Central memory CD8-positive, alpha-beta T cell (primary cell): ENCODE measurements at places on chromosomes 16 and 17.
A peak's percentile ranks its signal among the peaks of the same experiment; 100 is the strongest.

GRCh38 chr17:75783803-75784472, 668 bp upstream of the UNK start:
- peak overlapping the region; percentile 96 for H3K27ac ChIP-seq
- H3K27me3 ChIP-seq: no peaks in the 10 kb centered on the region
- peak overlapping the region; percentile 84 for H3K4me3 ChIP-seq
- H3K4me1 ChIP-seq: peaks cover 31% of the 10 kb centered on the region
- peaks cover 32% of the 10 kb centered on the region for H3K36me3 ChIP-seq
- DNase-seq: no peak

- H3K4me3 ChIP-seq: no peak within 1 kb of the TSS
Measured at GRCh38 chr16:75535901-75536300, at the start of gene CHST5. TSS of gene CHST5 (minus strand) at chr16:75536108. CDS start at chr16:75530384, 5,724 bp downstream.

DNA sequence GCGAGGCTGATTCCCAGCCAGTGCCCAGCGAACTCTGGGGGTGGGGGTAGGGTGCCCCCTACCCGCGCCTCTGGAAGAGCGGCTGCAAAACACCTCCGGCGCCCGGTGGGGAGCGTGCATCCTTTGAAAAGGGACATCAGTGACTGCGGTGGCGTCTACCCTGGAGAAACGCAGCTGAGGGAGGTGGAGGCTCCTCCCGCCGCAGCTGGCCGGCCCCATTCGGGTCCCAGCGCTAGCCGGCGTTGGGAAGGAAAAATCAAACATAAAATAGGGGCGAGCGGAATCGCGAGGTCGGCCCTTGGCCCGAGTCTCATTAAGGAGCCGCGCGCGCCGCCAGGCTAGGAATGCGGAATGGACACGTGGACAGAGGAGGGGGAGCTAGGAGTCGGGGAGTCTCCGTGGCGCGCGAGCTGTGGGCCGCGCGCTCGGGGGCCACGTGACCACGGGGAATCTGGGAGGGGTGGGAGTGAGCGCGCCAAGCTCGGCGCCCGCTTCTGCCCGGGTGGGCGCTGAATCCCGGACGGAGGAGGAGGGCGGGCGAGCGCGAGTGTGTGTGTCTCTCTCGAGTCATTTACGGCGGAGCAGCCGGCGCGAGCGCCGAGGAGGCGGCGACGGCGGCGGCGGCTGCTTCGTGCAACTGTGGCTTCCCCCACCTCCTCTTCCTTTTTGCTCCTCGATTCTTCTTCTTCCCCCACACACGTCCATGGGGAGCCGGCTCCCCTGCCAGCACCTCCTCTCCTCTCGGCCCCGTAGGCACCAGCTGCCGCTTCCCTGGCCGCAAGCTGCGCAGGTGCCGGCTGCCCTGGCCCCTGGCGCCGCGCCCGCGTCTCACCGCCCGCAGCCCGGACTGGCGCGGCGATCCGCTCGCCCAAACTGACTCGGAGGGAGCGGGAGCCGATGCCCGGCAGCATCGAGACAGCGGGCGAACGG, at the start of gene TMEM132E:
Gene TMEM132E, plus strand, starts transcription at position 566 of the 930 bp plus-strand sequence. CDS start 1,495 bp downstream, outside the sequence.
- no peaks in the 10 kb centered on the region for H3K36me3 ChIP-seq
- peaks cover 85% of the 10 kb centered on the region for H3K27me3 ChIP-seq
- DNase-seq: no peak
- no peak within 1 kb of the TSS for H3K27ac ChIP-seq
- H3K4me1 ChIP-seq: peaks cover 13% of the 10 kb centered on the region
- peak within 1 kb of the TSS; percentile 73 for H3K4me3 ChIP-seq

GRCh38 chr16:79601092-79601930, 774 bp upstream of the MAF start:
- peaks cover 20% of the 10 kb centered on the region for H3K36me3 ChIP-seq
- H3K27ac ChIP-seq: peak overlapping the region; percentile 95

DNA sequence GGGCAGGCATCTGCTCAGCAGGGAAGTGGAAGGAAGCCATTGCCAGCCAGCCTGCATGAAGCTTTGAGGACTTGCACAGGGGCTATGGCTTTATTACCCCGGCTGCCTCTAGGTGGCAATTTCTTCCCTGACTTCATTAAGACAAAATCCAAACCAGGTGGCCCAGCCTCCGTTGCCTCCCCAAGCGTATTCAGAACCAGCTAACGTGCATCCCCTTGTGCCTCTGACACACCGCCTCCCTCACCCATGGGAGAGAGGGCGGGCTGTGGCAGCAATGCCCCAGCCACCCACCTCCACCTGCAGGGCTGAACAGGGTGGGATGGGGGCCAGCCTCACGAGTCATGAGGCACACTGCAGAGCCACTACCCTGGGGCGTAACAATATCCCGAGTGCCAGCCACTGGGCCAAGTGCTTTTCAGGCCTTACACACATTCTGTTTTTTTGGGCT, 6.8 kb downstream of the KIFC3 start:
- no peak overlapping the region for H3K4me3 ChIP-seq
- H3K27me3 ChIP-seq: no peaks in the 10 kb centered on the region
- H3K36me3 ChIP-seq: peaks cover 5% of the 10 kb centered on the region
- DNase-seq: no peak
- H3K27ac ChIP-seq: no peak overlapping the region

DNA sequence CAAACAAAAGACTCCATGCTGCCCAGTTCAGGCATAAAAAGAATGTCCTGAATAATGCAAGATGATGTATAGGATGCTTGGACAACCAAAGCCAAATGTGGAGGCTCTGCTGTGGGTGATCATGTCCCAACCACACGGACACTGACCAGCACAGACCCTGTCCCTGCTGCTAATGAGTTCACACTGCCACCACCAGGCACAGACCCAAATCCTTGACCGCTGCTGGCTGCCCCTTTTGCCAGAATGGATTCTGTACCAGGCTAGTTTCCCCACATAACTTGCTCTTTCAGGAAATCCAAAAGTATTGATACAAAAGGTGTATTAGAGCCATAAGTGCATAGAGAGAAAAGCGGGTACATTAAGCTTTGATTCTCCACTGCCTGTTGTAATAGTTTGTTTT, 60.9 kb downstream of the XYLT1 start:
- H3K4me3 ChIP-seq: no peak overlapping the region
- H3K27ac ChIP-seq: no peak overlapping the region
- no peaks in the 10 kb centered on the region for H3K27me3 ChIP-seq
- H3K36me3 ChIP-seq: no peaks in the 10 kb centered on the region

DNA sequence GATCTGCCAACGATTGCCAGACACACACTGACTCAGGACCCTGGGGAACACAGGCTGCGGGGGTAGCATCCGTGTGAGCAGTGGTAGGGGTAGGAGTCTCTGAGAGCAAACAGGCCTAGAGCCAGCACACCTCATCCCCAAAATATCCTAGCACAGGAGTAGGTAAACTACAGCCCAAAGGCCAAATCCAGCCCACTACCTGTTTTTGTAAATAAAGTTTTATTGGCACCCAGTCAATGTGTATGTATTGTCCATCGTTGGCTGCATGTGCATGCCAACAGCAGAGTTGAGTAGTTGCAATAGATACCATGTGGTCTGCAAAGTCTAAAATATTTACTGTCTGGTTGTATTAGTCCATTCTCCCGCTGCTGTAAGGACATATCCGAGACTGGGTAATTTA, 55.5 kb upstream of the GPRC5B start:
- no peaks in the 10 kb centered on the region for H3K4me1 ChIP-seq
- no peak overlapping the region for H3K4me3 ChIP-seq
- no peak for DNase-seq

- no peaks in the 10 kb centered on the region for H3K27me3 ChIP-seq
- peak overlapping the region; percentile 100 for H3K27ac ChIP-seq
- peak overlapping the region; percentile 81 for H3K4me3 ChIP-seq
- no peak for DNase-seq
Measured at GRCh38 chr17:43367737-43368242, 31.0 kb upstream of the ARL4D start.

DNA sequence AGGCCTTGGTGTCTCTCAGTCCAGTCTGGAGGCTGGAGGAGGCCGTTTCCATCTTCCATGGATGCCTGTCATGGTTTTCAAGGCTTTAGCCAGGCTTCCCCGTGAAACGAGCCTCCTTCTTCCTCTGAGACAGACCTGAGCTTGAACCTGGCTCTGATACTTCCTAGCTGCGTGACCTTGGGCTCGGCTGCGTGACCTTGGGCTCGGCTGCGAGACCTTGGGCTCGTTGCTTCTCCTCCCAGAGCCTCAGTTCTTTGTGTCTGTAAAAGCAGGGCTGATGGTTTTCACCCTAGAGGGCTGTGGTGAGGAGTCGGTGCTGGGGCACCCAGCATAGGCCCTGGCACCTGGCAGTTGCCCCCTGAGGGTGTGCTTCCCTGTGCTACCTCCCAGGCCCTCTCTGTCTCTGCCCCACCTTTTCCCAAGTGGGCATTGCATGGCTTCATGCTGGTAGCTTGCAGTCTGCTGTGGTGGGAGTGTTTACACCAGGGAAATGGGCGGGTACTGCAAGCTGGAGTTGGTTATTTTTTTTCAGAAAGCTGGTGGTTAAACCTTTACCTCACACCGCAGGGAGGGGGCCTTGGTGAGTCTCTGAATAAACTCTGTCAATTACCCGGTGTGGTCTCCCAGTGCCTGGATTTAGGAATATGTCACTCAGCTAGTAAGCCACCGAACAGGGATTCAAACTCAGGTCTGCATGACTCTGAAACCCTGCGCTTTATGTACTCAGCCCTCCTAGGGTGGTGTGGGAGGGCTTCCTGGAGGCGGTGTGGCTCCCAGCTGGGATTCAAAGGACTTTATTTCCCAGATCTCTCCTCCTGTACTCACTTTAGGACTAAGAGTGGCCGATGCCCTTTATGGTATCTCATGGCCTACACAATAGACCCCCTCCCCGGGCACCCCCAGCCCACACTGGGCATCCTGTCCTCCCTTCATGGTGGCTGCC, 129.0 kb upstream of the CIBAR2 start:
- peaks cover 62% of the 10 kb centered on the region for H3K27me3 ChIP-seq
- no peak overlapping the region for H3K27ac ChIP-seq
- no peaks in the 10 kb centered on the region for H3K36me3 ChIP-seq
- peaks cover 7% of the 10 kb centered on the region for H3K4me1 ChIP-seq
- no peak overlapping the region for H3K4me3 ChIP-seq
- no peak for DNase-seq

- no peaks in the 10 kb centered on the region for H3K36me3 ChIP-seq
- H3K27ac ChIP-seq: peak overlapping the region; percentile 58
- H3K4me3 ChIP-seq: peak overlapping the region; percentile 25
Measured at GRCh38 chr16:19119564-19119963, 5.8 kb downstream of the ITPRIPL2 start.

GRCh38 chr16:19749571-19750080, 31.6 kb downstream of the IQCK start:
- no peak overlapping the region for H3K27ac ChIP-seq
- no peaks in the 10 kb centered on the region for H3K4me1 ChIP-seq
- no peaks in the 10 kb centered on the region for H3K36me3 ChIP-seq
- DNase-seq: no peak
- no peaks in the 10 kb centered on the region for H3K27me3 ChIP-seq

DNA sequence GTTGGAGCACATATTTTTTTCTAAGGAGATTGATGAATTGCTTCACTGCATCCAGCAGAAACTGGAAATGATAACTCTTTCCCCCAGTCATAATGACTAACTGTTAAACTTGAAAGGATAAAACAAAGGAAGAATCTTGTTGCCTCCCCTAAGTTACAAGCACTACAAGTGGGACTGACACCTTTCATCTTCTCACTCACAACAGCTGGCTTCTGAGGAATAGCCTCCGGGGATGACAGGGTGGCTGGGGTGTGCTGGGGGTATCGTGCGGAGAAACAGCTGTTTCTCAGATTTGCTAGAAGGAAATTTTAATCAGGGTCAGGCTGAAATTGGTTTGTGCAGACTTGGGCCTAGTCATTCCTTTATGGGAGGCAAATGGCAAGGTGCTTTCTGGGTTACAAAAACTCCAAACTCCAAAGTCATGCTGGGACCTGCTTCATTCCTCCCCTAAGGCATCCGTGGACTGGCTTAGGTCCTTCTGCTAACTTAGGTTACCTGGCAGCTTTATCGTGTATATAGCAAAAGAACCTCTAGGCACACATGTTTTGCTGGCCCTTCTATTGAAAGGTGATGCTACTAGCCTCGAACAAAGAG, 557.2 kb downstream of the TOX3 start:
- H3K27me3 ChIP-seq: no peaks in the 10 kb centered on the region
- H3K27ac ChIP-seq: no peak overlapping the region
- H3K4me3 ChIP-seq: no peak overlapping the region

DNA sequence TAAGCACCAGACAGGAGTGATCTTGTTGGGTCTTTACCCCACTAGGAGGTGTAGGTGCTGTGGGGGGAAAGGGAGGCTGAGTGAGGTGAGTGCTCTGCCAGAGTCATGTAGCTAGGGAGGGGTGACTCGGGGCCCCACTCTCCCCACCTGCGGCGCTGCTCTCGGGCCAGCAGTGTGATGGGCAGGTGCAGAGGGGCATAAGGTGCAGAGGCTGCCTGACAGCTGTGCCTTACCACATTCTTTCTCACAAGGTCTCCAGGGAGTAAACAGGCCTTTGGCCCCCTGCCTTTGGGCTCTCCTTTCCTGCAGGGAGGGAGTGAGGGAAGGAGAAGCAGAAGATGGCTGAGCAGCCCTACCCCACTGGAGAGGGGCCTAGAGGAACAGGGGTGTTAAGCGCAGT, 4.5 kb upstream of the CNP start:
- no peak overlapping the region for H3K27ac ChIP-seq
- H3K36me3 ChIP-seq: peaks cover 13% of the 10 kb centered on the region
- peaks cover 14% of the 10 kb centered on the region for H3K4me1 ChIP-seq

DNA sequence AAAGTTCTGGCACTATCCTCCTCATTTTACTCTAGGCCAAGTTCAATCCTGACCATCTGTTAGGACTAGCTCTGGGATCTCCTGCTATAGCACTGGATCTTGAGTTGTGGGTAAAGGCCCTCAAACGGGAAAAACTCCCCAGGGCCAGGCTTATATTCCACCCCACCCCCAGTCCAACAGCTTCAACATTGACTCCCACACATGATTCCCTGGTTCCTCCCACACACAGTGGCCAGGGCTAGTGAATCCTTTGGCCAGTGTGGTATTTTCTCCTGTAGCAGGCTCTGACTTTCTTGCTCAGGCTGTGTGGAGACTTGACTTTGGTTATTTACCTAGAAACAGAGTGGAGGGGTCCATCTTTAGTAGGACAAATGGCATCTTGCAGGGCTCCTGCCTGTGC, 10.3 kb upstream of the AKAP10 start:
- H3K4me3 ChIP-seq: no peak overlapping the region
- no peak for DNase-seq
- no peaks in the 10 kb centered on the region for H3K4me1 ChIP-seq

DNA sequence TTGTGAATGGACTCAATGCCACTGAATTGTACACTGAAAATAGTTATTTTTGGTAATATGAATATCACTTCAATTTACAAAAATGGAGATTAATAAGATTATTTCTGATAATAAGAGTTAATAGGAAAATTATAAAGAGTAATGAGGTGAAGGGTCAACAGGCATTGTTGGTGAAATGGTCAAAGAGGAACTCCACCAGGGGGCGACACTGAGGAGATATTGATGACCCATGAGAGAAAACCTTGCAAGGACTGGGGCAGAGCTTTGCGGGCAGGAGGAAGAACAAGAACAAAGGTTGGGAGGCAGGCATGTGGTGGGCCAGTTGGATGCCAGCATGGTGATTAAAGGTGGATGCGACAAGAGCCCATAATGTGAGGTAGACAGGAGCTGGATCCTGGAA, 74.0 kb upstream of the XYLT1 start:
- H3K4me1 ChIP-seq: no peaks in the 10 kb centered on the region
- H3K27me3 ChIP-seq: peaks cover 18% of the 10 kb centered on the region
- H3K27ac ChIP-seq: peak overlapping the region; percentile 16
- H3K36me3 ChIP-seq: peaks cover 2% of the 10 kb centered on the region
- H3K4me3 ChIP-seq: no peak overlapping the region
